ENCODE measurements at places on chromosomes 5 and 9.

GRCh38 chr5:173535166-173535975, 81.1 kb downstream of the BOD1 start:
- DNase-seq, result no peak

DNA sequence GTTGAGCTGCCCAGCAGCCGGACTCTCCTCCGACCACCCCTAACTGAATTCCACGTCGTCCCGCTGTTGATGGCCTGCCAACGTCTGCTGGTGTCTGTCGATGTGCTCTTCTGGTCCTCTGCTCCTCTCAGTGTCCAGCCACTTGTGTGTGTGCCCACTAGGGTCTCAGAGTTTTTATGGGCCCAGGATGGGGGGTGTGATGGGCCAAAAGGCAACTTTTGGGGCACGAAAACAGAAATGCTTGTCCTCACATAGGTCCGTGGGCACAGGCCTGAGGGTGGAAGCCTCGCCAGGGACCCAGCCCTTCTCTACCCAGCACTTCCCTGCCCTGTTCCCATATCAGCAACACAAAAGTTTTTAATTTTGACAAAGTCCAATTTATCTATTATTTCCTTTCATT, 85.7 kb upstream of the RUFY1 start:
- DNase-seq, result no peak

DNA sequence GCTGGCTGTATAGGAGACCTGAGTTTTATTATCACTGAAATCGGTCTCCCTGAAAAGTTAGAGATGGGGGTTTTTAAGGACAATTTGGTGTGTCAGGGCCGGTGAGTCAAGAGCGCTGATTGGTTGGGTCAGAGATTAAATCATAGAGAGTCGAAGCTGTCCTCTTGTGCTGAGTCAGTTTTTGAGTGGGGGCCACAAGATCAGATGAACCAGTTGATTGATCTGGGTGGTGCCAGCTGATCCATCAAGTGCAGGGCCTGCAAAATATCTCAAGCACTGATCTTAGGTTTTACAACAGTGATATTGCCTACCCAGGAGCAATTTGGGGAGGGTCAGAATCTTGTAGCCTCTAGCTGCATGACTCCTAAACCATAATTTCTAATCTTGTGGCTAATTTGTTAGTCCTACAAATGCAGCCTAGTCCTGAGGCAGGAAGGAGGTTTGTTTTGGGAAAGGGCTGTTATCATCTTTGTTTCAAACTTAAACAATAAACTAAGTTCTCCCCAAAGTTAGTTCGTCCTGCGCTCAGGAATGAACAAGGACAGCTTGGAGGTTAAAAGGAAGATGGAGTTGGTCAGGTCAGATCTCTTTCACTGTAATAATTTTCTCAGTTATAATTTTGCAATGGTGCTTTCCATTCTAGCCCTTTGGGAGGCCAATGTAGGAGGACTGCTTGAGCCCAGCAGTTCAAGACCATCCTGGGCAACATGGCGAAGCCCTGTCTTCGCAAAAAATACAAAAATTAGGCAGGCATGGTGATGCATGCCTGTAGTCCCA, 31.6 kb upstream of the RFK start:
- DNase-seq, result no peak

DNA sequence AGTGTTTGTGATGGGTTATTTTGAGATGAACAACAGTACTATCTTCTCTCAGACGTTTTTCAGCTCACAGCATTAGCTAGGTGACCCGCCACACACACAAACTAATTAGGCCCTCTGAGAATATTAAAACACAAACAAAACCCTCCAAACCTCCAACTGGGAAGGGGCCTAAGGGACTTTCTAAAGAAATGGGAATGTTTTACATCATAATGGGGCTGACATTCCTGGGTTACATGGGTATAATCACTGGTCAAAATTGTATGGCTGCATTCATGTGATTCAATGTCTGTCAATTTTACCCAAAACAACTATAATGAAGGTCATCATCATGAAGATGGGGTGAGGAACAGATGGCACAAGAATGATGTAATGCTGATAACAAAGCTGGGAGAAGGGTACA, 59.6 kb downstream of the SPTLC1 start:
- no peak for DNase-seq

DNA sequence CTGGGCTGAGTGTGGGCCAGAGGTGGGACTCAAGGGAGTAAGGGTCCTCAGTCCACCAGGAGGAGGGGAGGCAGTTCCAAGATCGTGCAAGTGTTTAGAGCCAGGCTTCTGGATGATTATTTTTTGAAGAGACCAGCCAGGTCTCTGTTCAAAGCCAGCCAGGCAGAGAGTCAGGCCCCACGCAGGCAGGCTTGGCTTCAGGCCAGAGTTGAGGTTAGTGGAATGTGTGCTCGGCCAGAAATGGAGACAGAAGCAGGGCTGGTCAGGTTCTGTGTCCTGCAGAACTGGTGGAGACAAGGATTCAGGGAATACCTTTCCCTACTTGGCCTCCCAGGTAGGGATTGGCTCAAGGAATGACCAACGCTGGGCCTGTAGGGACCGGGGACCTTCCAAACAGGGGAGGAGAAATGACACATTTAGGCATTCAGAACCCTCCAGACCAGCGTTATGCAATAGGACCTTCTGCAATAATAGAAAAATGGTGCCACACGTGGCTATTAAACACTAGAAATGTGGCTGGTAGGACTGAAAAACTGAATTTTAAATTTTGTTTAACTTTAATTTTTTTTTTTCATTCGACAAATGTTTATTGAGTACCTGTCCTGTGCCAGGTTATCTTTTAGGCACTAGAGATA, 106.2 kb downstream of the CMYA5 start:
- DNase-seq, result no peak

- DNase-seq, result no peak
Measured at GRCh38 chr9:81562231-81563019, 126.9 kb downstream of the TLE1 start.
